ENCODE measurements at places on chromosomes 2 and 18. TPM values are rescaled to one million over a fixed set of nuclear protein-coding genes. Genes with fewer than 3 reads are reported as not detected.
A peak's percentile ranks its signal among the peaks of the same experiment; 100 is the strongest.

DNA sequence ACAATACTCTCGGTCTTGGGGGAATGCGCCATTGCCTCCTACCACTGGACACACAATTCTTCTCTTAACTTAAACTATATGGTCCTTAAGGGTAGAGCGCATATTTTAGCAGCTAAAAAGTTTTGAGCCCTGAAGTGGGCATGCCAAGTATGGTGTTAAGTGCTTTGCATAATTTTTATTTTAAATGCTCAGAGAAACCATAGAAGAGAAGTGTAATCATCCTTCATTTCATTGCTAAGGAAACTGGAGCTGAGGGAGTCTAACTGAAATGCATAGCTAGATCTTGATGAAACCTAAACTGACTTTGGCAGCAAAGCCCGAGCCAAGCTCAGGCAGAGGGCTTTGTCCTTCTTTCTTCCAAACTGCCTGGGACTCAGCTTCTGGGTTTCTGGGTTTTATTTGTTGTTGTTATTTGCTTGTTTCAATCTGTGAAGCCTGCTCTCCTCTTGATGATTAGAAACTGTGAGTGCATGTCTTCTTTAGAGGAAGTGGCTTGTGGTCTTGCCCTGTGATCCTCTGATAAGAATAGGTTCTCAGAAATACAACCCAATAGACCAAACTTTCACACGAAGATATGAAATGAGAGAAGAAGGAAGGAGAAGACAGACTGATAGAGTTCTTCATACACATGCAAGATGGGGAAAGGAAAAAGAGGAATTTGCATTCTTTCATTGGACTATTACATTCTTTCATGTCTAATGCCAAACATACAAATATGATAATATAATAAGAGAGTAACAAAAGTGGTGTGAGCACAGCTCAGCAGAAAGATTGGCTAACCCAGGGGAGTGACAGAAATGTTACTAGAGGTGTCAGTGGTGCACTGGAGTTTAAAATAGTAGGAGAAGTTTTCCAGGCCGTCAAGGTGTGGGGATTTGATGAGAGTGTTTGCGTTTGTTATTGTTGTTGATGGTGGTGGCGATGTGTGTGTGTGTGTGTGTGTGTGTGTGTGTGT, 7.5 kb upstream of the RNF144A start:
- ATAC-seq: no peak

DNA sequence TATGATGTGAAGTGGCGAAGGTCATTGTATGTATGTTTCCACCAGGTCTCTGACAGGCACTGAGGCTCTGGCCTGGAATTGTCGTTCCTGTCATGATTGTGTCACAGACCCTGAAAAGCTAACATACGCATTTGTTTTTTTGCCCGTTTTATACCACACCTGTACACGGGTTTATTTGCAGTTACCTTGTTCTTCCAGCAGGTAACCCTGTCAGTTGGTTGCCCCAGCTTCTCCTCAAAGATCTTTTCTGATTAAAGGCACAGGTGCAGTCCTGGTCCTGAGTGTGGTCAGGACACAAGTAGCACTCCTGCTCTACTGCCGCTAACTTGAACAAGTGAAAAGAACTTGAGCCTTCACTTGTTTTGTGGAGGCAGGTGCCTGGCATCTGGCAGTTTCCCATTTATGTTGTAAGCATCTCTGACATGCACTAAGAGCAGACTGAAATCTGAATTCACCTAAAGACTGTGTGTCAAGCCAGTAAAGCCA, 19.9 kb downstream of the CD8A start:
- ATAC-seq: no peak

OSBPL6 gene
- 10.7 TPM for total RNA-seq

GRCh38 chr2:164903204-164903603, 52.1 kb downstream of the SLC38A11 start:
- no peak for ATAC-seq

DNA sequence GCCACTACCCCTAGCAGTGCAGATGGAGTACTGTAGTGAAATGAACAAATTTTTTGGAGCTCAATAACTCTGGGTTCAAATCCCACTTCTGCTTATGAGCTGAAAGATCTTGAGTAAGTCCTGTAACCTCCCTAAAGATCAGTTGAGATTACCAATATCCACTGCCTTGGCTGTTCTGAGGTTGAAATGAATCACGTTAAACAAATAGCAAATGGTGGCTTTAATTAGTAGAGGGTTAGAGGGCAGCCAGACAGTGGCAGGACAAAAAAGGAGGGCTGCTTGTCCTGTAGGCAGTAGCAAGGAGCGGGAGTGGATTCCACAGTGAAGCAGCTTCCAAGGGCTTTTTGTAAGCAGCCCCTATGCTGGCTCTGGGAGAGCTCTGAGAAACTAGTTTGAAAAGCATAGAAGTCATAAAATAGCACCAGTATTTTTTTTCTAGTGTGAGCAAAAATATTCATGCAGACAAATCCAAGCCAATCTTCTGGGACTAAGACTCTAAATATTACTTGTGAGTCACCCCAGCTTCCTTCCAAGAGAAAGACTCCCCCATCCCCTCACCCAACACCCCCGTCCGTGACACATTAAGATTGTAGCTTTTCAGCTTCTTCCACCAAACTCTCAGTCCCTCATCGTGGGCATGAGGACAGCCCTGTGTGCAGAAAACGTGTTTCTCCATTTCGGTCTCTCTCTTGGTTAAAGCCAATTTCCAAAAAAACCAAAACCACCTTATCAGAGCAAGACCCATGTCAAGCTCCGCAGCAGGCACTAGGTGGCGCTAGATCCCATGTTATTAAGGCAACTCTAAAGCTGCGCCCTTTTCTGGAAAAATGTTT, 123.5 kb upstream of the LGALSL start:
- ATAC-seq: peak; percentile 83

GRCh38 chr2:23350041-23350791, 34.8 kb upstream of the KLHL29 start:
- ATAC-seq: peak; percentile 57

SULT1C3 gene
- total RNA-seq: not detected

- ATAC-seq: peak; percentile 32
Measured at GRCh38 chr2:21043744-21044532, at the start of gene APOB. APOB (minus strand) TSS chr2:21044073; CDS start chr2:21043945, 128 bp downstream.

CELF4 gene
- 7.2 TPM for total RNA-seq

GRCh38 chr2:191675807-191676721, 1.9 kb upstream of the NABP1 start:
- ATAC-seq: no peak

TRIP12 gene
- total RNA-seq: 157 TPM

DNA sequence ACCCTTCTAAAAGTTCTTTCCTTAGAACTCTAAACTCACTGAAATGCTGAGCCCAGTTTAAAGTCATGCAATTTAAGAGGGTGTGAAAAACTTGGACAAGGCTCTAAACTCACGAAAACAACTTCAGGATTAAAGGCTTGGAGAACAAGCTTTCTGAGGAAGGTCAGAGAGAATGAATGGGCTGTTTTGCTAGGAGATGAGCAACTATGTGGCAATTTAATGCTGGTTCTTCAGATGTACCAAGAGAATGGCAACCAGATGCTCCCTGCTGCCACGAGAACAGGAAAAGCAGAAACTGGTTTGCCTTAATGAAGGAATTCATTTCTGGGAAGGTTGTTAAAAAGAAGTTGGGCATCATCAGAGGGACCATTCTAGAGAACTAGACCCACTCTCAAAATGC, 77.8 kb upstream of the PMAIP1 start:
- ATAC-seq: no peak

ATP6V1C2 gene
- 1.3 TPM for total RNA-seq

GRCh38 chr2:25258847-25259736, 82.6 kb downstream of the DNMT3A start:
- ATAC-seq: no peak

CERKL gene
- 5.4 TPM for total RNA-seq

DNA sequence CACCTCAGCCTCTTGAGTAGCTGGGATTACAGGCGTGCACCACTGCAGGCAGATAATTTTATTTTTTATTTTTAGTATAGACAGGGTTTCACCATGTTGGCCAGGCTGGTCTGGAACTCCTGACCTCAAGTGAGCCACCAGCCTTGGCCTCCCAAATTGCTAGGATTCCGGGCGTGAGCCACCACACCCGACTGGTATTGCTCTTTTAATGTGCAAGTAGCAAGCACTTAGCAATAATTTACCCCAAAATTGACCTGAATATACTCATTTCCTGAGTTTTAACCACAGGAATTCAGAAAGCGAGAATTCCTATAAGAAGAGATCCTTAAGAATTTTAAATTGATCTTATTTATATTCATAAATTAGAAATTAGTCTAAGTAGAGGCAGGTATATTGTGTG, 169.1 kb downstream of the CDH2 start:
- ATAC-seq: no peak

- no peak for ATAC-seq
Measured at GRCh38 chr18:33836564-33836963, 258.5 kb downstream of the ASXL3 start.

FEV gene
- total RNA-seq: 0.16 TPM

DNA sequence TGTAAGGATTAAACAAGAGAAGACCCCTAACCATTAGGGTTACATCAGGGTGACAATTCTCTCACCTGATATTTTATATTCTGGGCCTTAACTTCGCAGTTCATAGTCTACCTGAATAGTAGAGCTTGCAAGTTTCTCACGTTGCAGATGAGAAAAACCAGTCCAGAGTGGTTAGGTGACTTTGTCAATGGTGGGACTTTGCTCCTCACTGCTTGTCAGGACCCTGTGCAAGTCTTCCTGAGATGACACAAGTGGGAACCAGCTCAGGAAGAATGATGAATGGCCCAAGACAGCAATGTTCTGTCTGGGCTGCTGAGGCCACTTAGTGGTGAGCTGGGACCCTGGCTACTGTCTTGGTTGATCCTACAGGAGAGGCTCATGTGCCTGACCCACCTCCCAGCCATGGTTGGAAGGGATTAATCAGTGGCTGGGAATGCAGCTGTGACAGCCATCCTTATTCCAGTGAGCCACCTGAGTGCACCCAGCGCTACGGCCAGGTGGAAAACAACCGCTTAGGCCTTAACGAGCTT, 16.9 kb downstream of the LGALSL start:
- ATAC-seq: no peak

ZNF532 gene
- 31.0 TPM for total RNA-seq

DNA sequence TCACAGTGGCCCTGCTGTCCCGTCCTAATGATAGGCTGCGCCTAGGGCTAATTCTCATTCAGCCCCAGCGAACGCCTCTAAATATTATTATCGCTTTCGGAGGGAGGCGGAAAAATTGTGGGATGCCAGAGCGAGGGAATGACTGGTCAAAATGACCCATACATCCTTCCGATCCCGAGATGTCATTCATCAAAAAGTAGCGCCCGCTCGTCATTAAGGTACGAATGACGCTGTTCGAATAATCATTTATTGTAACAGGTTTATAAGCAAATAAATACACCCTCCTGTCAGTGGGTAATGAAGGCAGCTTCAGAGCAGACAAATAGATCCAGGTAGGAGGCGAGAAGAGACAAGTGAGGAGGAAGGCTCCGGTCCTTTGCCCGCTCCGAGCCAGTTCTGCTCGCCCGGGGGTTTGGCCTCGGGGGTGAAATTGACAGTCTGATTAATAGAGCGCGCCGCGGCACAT, at the start of gene EVX2:
Gene EVX2 (minus strand): TSS at position 167 of the 466 bp plus-strand sequence. CDS start 186 bp downstream, outside the sequence.
- ATAC-seq: no peak

RND3 gene
- 212 TPM for total RNA-seq

GRCh38 chr18:72899338-72899737, 31.6 kb upstream of the NETO1 start:
- peak; percentile 93 for ATAC-seq

- no peak for ATAC-seq
Measured at GRCh38 chr2:222677981-222678380, 6.5 kb downstream of the MOGAT1 start.

GALNT13 gene
- 43.4 TPM for total RNA-seq

- ATAC-seq: no peak
Measured at GRCh38 chr18:14029512-14029911, 102.7 kb downstream of the ZNF519 start.

PKDCC gene
- total RNA-seq: 22.5 TPM

SESTD1 gene
- total RNA-seq: 30.7 TPM

DNA sequence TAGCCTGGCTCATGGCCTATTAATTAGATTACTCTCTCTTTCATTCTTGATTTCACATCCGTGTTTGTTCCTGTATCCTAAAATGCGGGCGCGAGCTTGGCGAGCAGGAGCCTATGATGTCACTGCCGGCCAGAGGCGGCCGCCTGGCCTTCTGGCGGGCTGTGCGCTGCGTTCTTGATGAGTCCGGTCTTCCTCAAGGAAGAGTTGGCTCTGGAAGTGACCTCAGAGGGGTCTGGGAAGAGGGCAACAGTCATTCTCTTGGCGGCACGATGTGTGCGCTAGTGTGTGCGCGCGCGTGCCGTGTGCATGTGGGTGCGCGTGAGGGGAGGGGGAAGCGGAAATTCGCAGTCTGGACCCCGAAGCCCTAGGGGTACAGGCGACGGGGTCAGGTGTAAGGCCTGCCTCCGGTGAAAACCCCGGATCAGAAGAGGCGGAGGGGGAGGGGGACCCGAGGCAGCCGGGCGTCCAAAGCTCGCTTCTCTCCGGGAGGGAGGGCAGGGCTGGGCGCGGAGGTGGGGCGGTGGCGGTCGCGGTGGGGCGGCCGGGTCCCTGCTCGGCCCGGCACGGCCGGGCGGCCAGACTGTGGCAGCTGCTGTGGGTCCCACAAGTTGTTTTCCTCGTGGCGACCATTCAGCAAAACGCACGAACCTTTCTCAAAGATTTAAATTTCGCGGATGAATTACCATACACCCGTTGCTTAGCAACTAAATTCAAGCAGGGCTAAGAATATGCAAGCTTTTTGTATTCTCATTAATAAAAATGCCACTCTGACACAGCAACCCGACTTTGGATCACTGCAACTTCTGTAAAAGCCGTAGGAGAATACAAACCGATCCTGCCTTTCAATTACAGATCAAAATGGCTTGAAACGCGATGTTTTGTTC, 8.4 kb downstream of the POU3F3 start:
- peak; percentile 85 for ATAC-seq

WNT10A gene
- total RNA-seq: not detected

Measured in motor neuron (in vitro differentiated cells).